Stimulated activated CD8-positive, alpha-beta memory T cell treated with anti-CD3 and anti-CD28 coated beads, Interleukin-4, amount 100 ng/mL, for 1 hour (primary cell): ENCODE measurements at places on chromosomes 1 and 21.

DNA sequence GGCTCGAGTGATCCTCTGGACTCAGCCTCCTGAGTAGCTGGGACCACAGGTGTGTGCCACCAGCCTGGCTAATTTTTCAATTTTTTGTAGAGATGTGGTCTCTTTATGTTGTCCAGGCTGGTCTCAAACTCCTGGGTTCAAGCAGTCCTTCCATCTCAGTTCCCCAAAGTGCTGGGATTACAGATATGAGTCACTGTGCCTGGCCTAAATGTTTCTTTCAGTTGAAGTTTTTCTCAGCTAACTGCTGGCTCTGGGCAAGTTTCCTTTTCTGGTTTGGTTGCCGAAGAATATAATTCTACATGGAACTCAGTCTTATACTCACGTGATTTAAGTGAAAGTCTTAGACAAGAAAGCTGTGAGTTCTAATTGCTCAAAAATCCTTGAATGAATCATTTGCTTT lies 57.0 kb downstream of the SASS6 start:
- no peak for DNase-seq

GRCh38 chr1:66013371-66013770 lies 220.7 kb downstream of the PDE4B start:
- DNase-seq, result no peak

GRCh38 chr1:53590531-53591515 lies 131.6 kb downstream of the DMRTB1 start:
- DNase-seq, result no peak

DNA sequence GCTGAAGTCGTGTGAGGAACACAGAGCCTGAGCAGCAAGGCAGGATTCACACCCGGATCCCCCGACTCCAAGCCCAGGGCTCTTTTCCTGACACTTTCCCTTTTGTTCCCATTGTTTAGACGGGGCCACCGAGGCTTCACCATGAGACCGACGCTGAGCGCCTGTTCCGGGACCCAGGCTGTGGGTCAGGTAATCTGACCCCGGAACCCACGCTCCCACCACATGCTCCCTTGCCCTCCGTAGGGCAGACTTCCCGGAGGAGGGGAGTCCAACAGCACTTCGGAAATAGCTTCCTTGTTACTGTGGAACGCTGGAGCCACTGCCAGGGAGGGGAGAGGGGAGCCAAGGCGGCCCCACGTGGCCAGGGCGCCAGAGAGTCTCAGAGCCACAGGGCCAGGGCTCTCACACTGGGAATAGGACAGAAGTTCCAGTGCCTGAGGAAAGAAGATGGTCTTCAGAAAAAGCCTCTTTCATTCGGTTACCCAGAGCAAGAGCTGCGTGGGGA lies 18.4 kb downstream of the RUNX3 start:
- DNase-seq, result no peak

DNA sequence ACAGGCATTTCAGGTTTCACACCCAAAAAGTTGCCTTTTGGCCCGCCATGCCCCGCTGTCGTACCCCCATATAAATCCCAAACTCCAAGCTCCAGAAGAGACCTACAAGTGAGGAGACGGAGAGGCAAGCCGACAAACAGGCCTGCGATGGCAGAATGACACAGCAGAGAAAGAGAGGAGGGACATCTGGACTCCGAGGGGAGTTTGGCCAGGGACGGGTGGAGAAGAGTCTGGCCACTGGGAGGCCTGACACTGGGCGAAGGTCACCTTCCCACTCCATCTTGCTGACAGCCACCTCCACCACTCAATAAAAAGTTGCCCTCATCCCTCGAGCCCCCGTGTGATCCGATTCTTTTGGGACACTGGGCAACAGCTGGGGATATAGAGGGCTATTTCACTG lies 1.9 kb upstream of the CFH start:
- no peak for DNase-seq

DNA sequence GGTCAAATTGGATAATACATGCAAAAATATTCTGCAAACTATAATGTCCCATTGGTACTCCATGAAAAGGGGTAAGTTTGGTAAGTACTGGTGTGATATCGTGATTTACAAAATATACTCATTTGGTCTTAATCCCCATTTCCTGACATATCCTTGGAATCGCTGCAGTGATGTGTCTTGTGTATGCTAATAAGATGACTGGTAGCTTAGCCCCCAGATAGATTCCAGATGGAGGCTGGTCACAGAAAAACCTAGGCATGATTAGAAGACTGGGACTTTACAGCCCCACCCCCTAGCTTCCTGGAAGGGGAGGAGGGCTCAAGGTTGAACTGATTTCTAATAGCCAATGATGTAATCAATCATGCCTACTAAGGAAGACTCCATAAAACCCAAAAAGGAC lies 3.0 kb downstream of the VAMP4 start:
- no peak for DNase-seq

- no peak for DNase-seq
Measured at GRCh38 chr1:95951371-95952102, 717.5 kb downstream of the RWDD3 start.

GRCh38 chr1:153968408-153968807 lies 706 bp downstream of the CREB3L4 start:
- no peak for DNase-seq

GRCh38 chr1:220575718-220576497 lies 48.0 kb downstream of the MARK1 start:
- DNase-seq, result no peak

GRCh38 chr1:205355075-205355453 lies 1.7 kb downstream of the KLHDC8A start:
- no peak for DNase-seq

DNA sequence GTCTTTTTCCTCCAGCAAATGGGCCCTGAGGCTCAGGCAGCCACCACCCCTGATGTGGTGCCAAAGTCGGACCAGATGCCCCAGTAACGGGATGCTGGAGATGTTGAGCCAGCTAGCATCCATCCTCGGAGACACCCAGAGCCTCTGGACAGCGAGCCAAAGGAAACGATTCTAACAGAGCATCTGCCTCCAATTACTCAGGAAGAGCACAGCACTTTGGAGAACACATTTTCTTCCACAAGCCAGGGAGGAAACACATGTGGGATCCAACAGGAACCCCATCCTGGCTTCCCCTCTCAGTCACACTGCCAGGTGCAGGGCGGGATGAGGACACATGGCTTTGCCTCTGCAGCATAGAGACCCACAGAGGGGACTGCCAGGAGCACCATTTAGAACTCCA lies 44.9 kb downstream of the C1orf198 start:
- DNase-seq, result no peak

- no peak for DNase-seq
Measured at GRCh38 chr1:36154765-36155407, 1.1 kb upstream of the MAP7D1 start.

GRCh38 chr21:43364851-43365424 lies 62.0 kb downstream of the SIK1 start:
- DNase-seq, result no peak

DNA sequence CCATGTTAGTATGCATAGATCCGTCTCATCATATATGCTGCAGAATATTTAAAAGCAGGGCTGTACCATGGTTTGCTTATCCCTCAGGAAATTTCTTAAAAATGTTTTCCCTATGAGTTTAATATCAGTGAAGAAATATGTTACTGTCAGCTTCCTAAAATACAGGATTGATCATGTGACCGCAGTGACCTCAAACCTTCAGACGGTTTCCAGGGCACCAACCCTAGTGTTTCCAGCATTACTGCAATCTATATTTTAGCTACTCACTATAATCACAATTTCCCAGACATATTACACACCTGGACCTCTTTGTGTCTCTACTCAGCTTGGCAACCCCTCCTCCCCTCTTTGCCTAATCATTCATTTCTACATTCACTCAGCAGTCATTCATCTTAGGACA lies 7.7 kb upstream of the SDHB start:
- DNase-seq, result no peak

GRCh38 chr1:25624156-25624555 lies 7.6 kb downstream of the MAN1C1 start:
- no peak for DNase-seq

DNA sequence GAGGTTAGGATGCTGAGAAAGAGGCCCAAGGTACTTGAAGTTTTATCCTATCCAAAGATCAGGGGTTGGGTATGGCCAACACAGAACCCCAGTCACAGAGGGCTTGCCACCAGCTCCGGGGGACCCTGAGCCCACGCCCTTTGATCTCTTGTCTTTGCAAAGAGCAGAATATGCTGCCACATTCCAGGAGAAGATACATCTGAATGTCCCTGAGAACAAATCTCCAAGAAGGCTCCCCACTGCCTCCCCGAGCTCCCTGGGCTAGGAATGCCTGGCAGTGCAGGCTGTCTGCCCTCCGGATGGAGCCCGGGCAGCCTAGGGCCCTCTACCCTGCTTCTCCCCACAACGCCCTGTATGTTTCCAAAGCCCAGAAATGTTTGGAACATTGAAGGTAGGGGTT lies 49.2 kb downstream of the AJAP1 start:
- no peak for DNase-seq

GRCh38 chr21:30282850-30283249 lies at the start of gene KRTAP24-1:
KRTAP24-1 (minus strand) TSS chr21:30282950; CDS start chr21:30282932, 18 bp downstream.
- DNase-seq, result no peak

GRCh38 chr1:30665216-30666010 lies 58.0 kb downstream of the MATN1 start:
- no peak for DNase-seq

GRCh38 chr1:89274411-89274857 lies 1.8 kb upstream of the GBP5 start:
- no peak for DNase-seq

GRCh38 chr1:163174524-163175437 lies 27.9 kb downstream of the RGS5 start:
- DNase-seq, result no peak

DNA sequence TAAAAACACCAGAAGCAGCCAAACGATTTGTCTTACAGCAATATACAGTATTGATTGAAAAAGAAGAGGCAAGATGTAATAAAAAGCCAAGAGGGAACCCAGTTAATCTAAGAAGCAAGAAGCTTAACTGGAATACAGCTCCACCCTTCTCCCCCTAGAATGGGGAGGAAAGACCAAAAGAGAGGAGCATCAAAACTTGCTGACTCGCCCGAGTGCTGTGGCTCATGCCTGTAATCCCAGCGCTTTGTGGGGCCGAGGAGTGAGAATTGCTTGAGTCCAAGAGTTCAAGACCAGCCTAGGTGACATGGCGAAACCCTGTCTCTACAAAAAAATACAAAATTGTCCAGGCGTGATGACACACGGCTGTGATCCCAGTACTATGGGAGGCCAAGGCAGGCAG lies 32.2 kb downstream of the BRWD1 start:
- DNase-seq, result no peak

DNA sequence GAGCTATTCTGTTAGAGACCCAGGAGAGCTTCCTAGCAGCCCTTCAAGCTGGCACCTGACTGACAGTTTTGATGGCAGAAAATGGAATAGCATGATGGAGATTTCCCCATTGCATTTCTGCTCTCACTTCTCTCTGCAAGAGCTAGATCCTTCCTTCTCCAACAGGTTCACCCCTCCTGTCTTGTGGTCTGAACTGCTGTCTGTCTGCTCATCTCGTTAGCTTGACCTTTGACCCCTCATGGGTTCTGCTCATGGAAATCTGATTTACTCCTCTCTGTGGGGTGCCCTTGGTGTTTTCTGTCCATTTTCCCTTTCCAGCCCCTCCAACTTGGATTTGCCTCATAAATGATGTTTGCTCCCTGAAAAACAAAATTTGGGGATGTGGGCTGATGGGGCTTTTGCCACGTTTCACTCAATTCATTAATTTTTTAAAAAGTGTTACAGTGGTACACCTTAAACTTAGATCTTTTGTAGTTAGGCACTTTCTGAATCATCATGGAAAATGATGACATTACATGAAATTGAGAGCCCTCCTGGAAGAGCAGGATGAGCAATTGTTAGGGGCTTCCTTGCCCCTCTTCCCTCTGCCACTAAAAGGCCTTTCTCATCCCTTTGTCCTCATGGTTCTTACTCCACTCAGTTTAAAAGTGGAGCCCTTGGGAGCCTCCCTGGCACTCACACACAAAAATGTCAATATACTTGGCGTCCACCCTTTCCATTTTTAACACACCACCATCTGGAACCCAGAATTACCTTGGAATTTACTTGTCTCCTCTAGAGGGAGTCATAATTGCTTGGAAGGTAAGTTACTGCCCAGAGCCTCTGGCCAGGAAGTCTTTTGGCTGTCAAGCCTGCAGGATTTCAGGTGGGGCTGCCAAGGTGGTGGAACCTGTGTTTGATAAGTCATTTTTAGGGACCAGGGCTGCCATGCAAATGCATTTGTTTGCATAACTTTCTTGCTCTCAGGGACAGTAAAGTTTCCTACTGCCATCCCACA lies 31.9 kb upstream of the IL19 start:
- no peak for DNase-seq

DNA sequence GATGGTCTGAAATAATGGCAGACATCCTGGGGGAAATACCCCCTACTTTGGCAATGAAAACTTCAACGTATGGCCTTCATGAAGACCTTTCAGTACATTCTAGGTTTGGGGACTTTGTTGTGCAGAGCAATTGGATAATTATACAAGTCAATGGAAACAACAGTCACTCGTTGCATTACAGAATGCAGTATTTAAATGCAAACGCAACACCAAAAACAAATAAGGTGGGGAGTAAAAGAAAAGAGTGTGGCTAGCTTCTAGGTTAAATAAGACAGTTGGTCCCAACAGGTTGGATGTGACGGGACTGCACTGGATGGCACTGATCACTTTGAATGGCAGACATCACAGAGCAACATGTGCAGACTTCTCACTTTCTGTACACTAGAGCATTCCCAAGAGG lies 358.3 kb upstream of the GREM2 start:
- no peak for DNase-seq

GRCh38 chr1:99133756-99134500 lies 129.3 kb upstream of the PLPPR5 start:
- no peak for DNase-seq

DNA sequence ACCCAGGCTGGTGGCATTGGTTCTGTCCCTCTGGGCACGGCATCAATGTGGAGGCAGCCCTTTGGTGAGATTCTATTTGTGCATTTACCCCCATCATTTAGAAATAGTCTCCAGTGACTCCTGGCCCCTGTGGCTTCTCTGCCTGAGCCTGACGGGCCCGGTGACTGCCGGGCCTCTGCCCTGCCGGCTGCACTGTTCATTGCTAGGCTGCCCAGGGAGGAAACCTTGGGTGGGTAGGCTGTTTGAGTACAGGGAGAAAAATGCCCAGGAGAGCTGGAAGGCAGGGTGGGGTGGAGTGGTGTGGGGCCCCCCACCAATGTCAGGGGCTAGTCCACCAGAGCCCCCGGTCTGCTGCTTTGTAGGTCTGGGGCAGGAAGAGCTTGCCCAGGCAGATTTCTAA lies 23.4 kb upstream of the EDN2 start:
- no peak for DNase-seq

- DNase-seq, result no peak
Measured at GRCh38 chr1:228471154-228471761, 15.9 kb upstream of the RNF187 start.

GRCh38 chr1:6358757-6359201 lies 34.8 kb downstream of the ACOT7 start:
- DNase-seq, result no peak

DNA sequence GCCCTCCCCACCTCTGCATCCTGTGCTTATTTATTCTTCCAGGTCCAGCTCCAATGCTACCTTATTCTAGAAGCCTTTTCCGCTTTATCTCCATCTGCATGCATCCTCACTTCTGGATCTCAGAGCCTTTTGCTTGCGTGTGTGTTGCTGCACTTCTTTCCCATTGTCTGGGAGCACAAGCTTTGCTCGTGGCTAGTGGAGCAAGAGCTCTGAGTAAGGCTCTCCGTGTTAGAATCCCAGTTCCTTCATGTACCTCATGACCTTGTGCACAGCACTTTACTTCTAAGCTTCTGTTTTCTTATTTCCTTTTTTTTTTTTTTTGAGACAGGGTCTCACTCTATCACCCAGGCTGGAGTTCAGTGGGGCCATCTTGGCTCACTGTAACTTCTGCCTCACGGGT lies 140.0 kb upstream of the POU3F1 start:
- DNase-seq, result no peak

GRCh38 chr1:7827126-7827955 lies 25.5 kb downstream of the UTS2 start:
- DNase-seq, result no peak
